ENCODE measurements at places on chromosomes 12 and 14.
A peak's percentile ranks its signal among the peaks of the same experiment; 100 is the strongest.

DNA sequence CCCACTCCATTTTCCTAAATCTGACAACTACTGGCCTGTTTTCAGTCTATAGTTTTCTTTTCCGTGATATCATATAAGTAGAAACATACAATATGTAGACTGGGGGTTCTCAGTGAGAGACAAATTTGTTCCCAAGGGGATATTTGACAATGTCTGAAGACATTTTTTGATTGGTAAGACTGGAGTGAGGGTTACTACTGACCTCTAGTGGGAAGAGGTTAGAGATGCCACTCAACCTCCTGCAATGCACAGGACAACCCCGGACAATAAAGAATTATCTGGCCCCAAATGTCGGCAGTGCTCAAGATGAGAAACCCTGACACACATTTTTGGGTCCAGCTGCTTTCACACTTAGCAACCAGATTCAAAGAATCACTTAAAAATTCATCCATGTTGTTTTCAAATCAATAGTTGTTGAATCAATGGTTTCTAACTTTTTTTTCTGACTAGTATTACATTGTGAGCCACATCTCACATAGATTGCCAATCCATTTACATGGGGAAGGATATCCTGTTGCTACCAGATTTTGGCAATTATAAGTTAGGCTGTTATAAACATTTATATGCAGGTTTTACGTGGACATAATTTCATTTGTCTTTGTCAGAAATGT lies 307.1 kb downstream of the RPL10L start:
- peak; percentile 17 for DNase-seq

- no peak for DNase-seq
These were observed 7.2 kb downstream of the CCDC85C start for GRCh38 chr14:99596772-99597171.

GRCh38 chr12:3493859-3494176 lies 2.8 kb downstream of the PRMT8 start:
- DNase-seq = no peak

GRCh38 chr14:60095781-60096450 lies 4.2 kb downstream of the PCNX4 start:
- DNase-seq = no peak

DNA sequence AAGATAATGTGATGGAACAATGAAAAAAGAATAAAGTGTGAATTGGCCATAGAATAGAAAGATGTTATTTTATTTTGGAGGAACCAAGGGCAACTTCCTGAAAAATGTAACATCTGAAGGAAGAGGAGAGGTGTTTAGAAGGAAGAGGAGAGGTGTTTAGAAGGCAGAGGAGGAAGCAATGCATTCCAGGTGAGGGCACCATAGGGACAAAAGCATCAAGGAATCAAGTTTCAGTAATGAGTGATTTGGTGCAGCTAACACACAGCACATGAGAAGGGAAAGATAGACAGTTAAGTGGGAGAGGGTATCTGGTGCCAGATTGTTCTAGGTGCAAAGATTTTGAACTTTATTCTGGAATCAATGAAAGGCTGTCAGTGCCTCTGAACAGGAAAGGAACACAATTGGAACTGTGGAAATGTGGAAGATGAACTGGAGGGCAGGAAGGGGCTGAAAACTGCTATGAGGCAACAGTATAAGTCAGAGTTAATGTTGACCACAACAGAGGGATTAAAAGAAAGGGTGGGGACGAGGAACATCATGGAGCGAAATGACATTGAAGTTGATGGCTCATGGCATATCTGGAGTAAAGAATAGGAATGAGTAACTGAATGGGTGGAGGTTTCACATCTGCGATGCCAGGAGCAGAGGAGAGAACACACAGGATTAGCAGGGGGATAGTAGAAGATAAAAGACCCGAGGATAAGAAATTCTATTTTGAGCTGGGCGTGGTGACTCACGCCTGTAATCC lies 326.6 kb downstream of the LRIG3 start:
- no peak for DNase-seq

DNA sequence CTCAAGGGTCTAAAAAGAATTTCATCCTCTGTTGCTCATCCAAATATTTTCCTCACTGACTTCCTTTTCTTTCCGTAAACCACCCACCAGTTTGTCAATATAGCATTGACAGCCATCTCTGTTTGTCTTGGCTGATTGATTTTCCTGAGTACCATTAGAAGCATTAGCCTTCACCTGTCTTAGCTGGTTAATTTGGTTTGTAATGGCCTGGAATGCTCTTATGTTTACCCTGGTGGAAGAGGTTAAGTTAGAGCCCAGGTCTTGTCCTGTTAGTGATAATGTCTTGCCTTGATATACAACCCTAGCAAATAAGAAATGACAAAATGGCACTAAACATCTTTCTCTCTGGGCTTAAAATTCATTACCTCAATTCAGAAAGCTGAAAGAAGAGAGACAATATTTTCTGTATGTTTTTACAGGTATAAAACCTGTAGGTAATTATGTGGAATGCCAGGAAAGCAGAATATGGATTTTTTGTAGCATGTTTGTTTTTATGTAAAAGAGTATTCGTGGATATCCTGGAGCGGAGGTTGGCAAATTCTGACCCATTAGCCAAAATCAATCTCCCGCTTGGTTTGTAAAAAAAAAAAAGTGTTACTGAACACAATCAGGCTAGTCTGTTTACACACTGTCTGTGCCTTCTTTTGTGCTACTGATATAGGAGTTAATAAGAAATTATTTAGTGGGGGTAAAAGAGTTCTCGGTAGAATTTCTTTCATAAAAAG lies 224.4 kb upstream of the DAAM1 start:
- DNase-seq = no peak

GRCh38 chr12:91824991-91825390 lies 320.7 kb downstream of the BTG1 start:
- no peak for DNase-seq

DNA sequence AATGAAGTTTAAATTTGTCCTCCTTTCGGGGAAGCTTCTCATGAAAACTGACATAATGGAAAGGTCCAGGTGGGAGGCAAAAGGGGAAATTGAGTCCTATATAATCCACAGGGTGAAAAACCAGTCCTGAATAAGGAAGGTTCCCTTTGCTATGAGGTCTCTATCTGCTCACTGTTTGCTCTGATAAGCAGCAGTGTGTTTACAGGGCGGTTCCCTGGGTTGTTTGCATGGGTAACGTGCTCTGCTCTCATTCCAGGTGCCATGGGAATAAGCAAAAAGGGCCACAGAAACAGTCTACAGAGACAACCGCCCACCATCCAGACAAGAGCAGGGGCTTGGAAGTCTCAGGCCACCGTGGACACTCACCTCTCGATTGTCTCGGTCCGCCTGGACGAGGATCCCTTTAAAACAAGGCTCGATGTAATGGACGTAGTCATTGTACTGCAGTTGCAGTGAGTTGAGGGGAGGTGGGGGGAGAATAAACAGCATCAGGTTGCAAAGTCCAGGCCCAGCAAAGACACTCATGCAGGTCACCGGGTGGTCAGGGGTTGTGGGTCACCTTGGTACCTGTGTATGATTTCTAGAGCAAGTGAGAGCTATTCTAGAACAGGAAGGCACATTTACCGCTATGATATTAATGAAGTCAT lies 32.7 kb downstream of the CACNA2D4 start:
- no peak for DNase-seq

DNA sequence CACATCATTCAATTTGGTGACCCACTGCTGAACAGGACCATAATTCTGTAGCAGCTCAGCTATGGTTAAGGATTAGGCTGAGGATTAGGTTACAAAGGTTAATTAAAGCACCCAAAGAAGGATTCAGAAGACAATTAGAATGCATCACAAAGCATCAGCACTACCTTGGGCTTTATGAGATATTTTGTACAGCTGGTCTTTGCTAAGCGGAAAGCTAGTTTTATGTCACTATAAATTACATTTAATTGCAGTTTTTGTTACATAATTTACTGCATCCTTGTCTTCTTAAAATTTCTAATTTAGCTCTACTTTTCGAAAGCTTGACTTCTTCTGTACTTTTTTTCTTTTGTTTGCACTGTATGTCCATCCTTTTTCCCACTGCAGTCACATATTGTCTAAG lies 711.5 kb downstream of the RPS29 start:
- no peak for DNase-seq

DNA sequence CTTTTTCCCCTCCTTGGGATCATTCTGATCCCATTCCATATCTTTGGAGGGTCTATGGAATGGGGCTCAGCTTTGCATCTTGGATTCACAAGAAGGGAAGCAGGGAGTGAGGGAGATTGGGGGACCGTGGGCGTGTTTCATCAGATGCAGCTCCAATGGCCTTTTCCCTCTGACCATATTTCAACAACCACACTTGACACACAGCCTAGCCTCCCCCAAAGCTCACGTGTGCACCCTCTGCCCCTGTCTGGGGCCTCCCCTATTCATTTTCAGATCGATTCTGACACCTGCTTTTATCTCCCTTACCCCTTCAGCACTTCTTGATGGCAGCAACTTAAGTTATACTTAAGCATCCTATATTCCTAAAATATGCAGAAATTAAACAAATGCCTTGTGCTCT lies 126.6 kb downstream of the CHST11 start:
- no peak for DNase-seq

DNA sequence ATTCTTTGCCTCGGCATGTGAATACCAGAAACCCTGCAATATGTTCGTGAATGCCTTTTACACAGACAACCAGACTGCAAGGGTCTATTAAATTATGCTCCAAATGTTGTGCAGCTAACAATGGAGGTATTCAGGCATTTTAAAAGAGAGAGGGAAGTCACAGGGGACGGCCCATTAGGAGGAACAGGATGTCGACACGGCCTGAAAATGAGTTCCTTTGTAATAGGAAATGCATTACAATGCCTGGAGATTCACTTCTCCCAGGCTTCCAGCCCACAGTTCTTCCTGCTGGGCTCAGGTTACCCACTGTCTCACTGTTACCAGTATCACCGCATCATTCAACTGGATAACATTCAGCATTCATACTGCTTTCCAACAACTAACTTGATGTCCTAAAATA lies 2.5 kb downstream of the DUSP6 start:
- DNase-seq = no peak

DNA sequence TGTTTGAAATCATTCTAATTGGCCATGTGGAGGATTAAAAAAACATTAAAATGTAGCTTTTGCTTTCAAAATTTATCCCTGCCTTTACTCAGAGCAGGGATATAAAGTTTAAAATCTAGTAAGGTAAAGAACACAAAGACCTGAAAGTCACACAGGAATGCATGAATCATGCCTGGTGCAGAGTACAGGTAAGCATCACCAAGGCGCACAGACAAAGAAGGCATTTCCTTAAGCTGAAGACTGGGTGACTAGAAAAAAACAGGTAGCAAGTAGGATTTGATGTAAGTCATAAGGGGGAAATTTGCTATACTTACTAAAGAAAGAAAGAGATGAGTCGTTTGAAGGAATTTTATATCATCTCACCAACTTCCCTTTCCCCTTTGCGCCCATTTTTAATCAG lies 405.6 kb downstream of the GXYLT1 start:
- DNase-seq = no peak

DNA sequence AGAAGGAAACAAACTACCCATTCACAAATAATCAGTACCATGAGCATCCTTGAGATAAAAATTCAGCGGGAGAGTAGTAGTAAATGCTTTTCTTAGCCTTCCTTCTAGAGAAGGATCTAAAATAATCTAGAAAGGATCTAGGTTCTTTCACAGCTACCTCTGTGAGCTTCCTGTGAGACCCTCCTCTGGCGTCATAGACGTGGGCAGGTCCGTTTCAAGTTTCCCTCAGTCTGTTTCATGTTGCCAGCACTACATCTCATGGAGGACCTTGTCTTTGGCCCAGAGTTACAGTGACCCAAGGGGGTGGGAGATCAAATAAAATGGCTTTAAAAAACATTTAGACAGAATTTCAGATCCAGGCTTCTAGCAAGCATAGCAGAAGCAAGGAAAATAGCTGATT lies 13.6 kb downstream of the DAAM1 start:
- DNase-seq = no peak

GRCh38 chr14:51823706-51824105 lies 36.7 kb upstream of the GNG2 start:
- DNase-seq = no peak

DNA sequence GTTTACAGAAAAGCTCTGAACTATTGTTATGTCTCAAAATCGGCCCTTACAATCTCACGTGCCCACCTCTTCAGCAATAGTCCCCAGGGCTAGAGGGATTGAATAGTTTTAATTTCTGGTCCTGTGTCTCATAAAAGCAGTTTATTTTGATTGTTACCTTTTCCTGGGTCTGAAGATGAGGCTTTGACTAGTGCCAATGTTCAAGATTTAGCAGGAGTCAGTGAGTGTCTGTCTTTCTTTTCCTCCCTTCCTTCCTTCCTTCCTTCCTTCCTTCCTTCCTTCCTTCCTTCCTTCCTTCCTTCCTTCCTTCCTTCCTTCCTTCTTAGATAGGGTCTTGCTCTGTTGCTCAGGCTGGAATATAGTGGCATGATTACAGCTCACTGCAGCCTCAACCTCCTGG lies 24.7 kb upstream of the SOCS2 start:
- no peak for DNase-seq

DNA sequence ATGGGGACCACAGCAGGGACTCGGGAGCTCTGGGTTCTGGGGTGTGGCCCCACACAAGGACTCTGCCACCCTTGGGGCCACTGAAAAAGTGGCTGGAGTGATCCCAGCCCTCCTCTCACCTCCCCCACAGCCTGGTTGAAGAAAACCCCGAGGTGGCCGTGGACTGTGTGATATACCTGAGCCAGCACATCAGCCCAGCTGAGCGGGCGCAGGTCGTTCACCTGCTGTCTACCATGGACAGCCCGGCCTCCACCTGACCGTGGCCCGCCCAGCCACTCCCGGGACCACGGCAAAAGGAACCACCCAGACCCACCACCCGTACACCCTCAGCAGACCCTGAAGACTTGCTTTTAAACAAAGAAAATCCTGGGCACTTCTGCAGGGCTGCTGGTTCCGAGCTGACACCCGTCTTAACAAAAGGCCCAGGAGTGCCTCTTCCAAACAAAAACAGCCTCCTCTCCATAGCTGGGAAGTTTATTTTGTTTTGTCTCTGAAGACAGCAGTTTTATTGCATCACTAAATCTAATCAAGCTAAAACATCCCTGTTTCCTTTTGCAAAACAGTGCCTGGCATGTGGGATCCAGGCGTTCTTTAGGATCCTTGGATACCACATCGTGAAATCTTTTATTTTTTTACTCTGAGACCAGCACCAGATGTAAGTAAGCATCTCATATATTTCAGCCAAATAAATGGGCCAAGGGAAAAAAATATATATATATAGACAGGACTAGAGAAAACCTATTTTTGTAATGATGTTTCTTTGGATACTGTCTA lies 42.8 kb downstream of the FOXN4 start:
- DNase-seq = no peak

Measured in NCI-H460 (cell line).